ENCODE measurements at places on chromosomes 1 and 21. TPM values are rescaled to one million over a fixed set of nuclear protein-coding genes. Genes with fewer than 3 reads are reported as not detected.

GRCh38 chr1:201693890-201694607 lies 134.9 kb upstream of the IPO9 start:
- H3K27ac ChIP-seq, result no peak overlapping the region
- no peak overlapping the region for H3K4me3 ChIP-seq
- peaks cover 12% of the 10 kb centered on the region for H3K36me3 ChIP-seq
- peaks cover 12% of the 10 kb centered on the region for H3K27me3 ChIP-seq
- DNase-seq, result no peak
- peaks cover 4% of the 10 kb centered on the region for H3K4me1 ChIP-seq

DNA sequence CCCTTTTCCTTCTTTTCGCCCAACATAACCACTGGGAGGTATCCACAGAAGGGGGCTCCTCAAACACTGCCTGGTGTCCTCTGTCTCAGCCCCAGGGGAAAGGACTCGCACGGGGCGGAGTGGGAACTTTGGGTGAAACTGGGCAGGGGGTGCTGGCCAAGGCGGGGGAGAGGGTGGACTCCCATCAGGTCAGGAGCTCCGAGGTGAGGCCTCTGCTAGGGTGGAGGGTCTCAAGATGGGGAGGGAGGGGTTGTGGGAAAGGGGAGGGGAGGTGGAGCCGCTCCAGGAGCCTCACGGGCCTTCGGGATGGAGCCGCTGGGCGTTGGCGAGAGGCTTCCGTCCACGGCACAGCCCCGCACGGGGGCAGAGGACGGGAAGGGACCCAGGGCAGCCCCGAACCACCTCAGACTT lies 43.2 kb upstream of the POFUT2 start:
- DNase-seq, result no peak
- peaks cover 4% of the 10 kb centered on the region for H3K4me1 ChIP-seq
- H3K36me3 ChIP-seq, result no peaks in the 10 kb centered on the region
- peaks cover 13% of the 10 kb centered on the region for H3K27me3 ChIP-seq

Gene LCE2B
- not detected for total RNA-seq

GRCh38 chr1:246157516-246157915 lies 349.6 kb downstream of the SMYD3 start:
- no peaks in the 10 kb centered on the region for H3K36me3 ChIP-seq
- no peak for DNase-seq
- H3K4me3 ChIP-seq, result no peak overlapping the region
- H3K27me3 ChIP-seq, result no peaks in the 10 kb centered on the region
- peaks cover 9% of the 10 kb centered on the region for H3K4me1 ChIP-seq
- H3K27ac ChIP-seq, result no peak overlapping the region

- H3K36me3 ChIP-seq, result no peaks in the 10 kb centered on the region
- H3K27ac ChIP-seq, result no peak overlapping the region
- no peak for DNase-seq
- no peak overlapping the region for H3K4me3 ChIP-seq
- peaks cover 32% of the 10 kb centered on the region for H3K4me1 ChIP-seq
- H3K27me3 ChIP-seq, result peaks cover 1% of the 10 kb centered on the region
Observed at GRCh38 chr1:173297798-173298391, 90.8 kb upstream of the TNFSF4 start.

Gene HAO2
- total RNA-seq, result not detected

Gene CELA3A
- not detected for total RNA-seq

DNA sequence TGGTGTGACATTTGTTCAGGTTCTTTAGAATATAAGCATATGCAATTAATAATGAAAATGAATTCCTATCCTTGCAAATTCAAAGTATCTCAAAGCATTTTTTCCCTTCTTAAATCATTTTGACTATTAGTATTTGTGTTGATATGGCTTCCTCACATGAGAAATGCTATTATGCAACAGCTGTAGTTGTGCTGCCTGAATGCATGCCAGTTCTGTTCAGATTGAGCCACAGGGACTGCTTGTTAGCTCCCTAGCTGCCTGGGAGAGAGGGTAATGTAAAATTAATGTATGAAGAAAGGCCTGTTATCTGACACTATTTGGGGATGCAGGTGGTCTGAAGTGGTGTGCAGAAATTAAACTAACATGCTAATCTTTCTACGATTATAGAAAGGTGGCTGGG lies 45.5 kb downstream of the CACHD1 start:
- no peak overlapping the region for H3K27ac ChIP-seq
- peaks cover 8% of the 10 kb centered on the region for H3K27me3 ChIP-seq
- no peak overlapping the region for H3K4me3 ChIP-seq
- no peaks in the 10 kb centered on the region for H3K36me3 ChIP-seq
- peaks cover 66% of the 10 kb centered on the region for H3K4me1 ChIP-seq
- no peak for DNase-seq

- no peak overlapping the region for H3K4me3 ChIP-seq
- no peak overlapping the region for H3K27ac ChIP-seq
- no peaks in the 10 kb centered on the region for H3K36me3 ChIP-seq
- H3K4me1 ChIP-seq, result peaks cover 2% of the 10 kb centered on the region
Observed at GRCh38 chr1:198088360-198089071, 68.3 kb upstream of the NEK7 start.

Gene KLHDC7A
- not detected for total RNA-seq

- H3K4me1 ChIP-seq, result no peaks in the 10 kb centered on the region
- H3K36me3 ChIP-seq, result no peaks in the 10 kb centered on the region
- H3K27ac ChIP-seq, result no peak overlapping the region
- H3K27me3 ChIP-seq, result no peaks in the 10 kb centered on the region
- H3K4me3 ChIP-seq, result no peak overlapping the region
Observed at GRCh38 chr1:205780335-205780734, 5.1 kb upstream of the RAB29 start.

DNA sequence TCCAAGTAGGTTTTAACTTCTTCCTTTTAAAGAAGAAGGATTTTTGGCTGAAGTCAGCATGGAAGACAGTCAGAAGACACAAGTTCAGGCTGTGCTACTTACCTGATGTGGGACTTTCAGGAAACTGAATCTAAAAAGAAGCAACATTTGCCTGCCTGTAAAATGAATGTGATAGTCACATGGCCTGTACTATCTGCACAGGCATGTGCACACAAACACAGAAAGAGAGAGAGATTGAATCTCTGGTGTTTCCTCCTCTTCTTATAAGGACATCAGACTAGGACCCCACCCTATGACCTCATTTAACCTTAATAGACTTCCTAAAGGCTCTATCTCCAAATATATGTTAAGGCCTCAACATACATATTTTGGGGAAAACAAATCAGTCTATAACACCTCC lies 542.9 kb downstream of the PLPP3 start:
- no peak overlapping the region for H3K4me3 ChIP-seq

- peaks cover 2% of the 10 kb centered on the region for H3K4me1 ChIP-seq
- no peak for DNase-seq
- H3K36me3 ChIP-seq, result no peaks in the 10 kb centered on the region
- H3K27ac ChIP-seq, result no peak overlapping the region
Observed at GRCh38 chr1:117286145-117286544, 75.4 kb upstream of the VTCN1 start.
